Naive thymus-derived CD8-positive, alpha-beta T cell (primary cell): ENCODE measurements at places on chromosomes 5 and 9. TPM values are rescaled to one million over a fixed set of nuclear protein-coding genes. Genes with fewer than 3 reads are reported as not detected.

- no peaks in the 10 kb centered on the region for H3K27me3 ChIP-seq
- DNase-seq, result no peak
- H3K36me3 ChIP-seq, result no peaks in the 10 kb centered on the region
Observed at GRCh38 chr5:89673019-89673418, 736.5 kb downstream of the CETN3 start.

GRCh38 chr5:94045839-94046782 lies 304.7 kb upstream of the POU5F2 start:
- no peak overlapping the region for H3K27ac ChIP-seq
- no peak for DNase-seq
- H3K4me3 ChIP-seq, result no peak overlapping the region
- H3K4me1 ChIP-seq, result peaks cover 2% of the 10 kb centered on the region
- H3K27me3 ChIP-seq, result no peaks in the 10 kb centered on the region
- H3K36me3 ChIP-seq, result peaks cover 69% of the 10 kb centered on the region

DNA sequence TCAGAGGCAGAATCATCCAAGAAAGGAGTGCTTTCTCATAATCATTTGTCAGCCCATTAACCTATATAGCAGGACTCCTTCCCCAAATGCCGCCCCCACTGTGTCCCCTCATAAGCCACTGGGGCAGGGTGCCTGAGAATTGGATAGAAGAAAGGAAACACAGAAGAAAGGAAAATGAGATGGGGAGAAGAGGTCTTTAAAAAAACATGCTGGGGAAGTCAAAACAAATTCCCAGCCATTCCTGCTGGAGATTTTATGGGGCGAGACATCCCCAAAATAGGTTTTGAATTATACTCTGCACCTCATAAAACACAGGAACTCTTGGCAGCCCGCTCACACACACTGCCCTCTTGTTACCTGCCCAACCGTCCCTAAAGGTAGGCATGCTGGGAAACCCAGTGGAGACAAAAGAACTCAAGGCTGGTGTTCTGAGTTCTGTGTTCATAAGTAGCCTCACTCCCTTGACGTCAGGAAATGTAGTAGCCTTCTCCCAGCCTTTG lies 19.7 kb downstream of the ASTN2 start:
- H3K36me3 ChIP-seq, result no peaks in the 10 kb centered on the region
- no peak for DNase-seq
- H3K27ac ChIP-seq, result no peak overlapping the region
- H3K4me3 ChIP-seq, result no peak overlapping the region

DNA sequence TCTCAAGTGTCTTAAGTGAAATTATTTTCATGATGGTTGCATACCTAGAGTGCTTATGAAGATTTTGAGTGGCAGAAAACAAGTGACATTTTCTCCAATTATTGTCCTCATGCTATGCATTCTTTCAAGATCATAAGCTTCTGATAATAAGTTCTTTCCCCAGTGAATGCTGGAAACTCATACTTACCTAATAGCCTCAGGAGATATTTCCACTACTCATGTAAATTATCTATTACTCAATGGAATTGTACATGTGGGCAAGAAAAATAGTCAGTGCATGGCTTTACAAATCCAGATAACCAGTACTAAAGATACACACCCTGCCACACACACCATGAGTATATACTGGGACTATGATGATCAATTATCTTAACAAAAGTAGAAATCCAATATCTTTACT lies 1219.4 kb upstream of the C9orf72 start:
- no peaks in the 10 kb centered on the region for H3K36me3 ChIP-seq
- H3K27me3 ChIP-seq, result no peaks in the 10 kb centered on the region
- H3K27ac ChIP-seq, result no peak overlapping the region

DNA sequence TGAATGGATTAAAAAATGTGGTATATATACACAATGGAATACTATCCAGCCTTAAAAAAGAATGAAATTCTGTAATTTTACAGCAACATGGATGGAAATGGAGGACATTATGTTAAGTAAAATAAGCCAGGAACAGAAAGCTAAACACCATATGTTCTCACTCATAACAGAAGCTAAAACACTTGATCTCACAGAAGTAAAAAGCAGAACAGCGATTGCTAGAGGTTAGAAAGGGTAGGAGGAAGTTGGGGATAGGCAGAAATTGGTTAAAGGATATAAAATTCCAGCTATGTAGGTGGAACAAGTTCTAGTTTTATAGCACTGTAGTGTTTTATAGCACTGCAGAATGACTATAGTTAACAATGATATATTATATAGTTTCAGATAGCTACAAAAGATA lies 15.8 kb downstream of the MARCHF3 start:
- H3K36me3 ChIP-seq, result no peaks in the 10 kb centered on the region
- H3K27ac ChIP-seq, result no peak overlapping the region
- H3K4me3 ChIP-seq, result no peak overlapping the region
- H3K4me1 ChIP-seq, result peaks cover 8% of the 10 kb centered on the region
- DNase-seq, result no peak

- H3K4me3 ChIP-seq, result no peak overlapping the region
- no peaks in the 10 kb centered on the region for H3K4me1 ChIP-seq
- no peak overlapping the region for H3K27ac ChIP-seq
- H3K27me3 ChIP-seq, result peaks cover 7% of the 10 kb centered on the region
Observed at GRCh38 chr5:174706997-174707572, 17.3 kb upstream of the MSX2 start.

- no peaks in the 10 kb centered on the region for H3K4me1 ChIP-seq
- H3K27me3 ChIP-seq, result no peaks in the 10 kb centered on the region
- H3K27ac ChIP-seq, result no peak overlapping the region
Observed at GRCh38 chr9:120177121-120177520, 402.8 kb downstream of the CDK5RAP2 start.

DNA sequence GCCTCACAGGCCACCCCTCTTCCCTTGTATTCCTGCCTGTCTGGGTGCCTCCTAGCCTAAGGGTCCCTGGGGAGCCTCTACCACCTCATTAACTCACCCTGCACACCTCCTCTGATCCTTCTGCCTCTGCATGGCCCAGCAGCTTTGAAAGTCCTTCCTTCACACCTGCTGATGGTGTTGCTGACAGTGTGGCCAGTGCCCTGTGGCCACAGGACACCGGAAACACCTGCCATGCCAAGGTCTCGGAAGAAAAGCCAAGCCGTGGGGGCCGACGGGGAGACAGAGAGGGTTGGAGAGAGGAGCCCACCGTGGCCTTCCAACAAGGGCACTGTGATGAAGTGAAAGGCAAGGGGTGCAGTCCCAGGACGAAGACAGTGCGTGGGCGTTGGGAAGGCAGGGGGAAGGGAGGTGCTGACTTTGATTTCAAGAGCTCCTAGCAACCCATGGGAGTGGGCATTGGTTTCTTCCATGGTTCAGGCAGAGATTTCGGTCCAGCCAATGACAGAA lies 4.1 kb downstream of the BTNL9 start:
- DNase-seq, result no peak
- H3K27me3 ChIP-seq, result peaks cover 4% of the 10 kb centered on the region
- H3K36me3 ChIP-seq, result no peaks in the 10 kb centered on the region
- H3K27ac ChIP-seq, result no peak overlapping the region
- H3K4me1 ChIP-seq, result peaks cover 1% of the 10 kb centered on the region

DNA sequence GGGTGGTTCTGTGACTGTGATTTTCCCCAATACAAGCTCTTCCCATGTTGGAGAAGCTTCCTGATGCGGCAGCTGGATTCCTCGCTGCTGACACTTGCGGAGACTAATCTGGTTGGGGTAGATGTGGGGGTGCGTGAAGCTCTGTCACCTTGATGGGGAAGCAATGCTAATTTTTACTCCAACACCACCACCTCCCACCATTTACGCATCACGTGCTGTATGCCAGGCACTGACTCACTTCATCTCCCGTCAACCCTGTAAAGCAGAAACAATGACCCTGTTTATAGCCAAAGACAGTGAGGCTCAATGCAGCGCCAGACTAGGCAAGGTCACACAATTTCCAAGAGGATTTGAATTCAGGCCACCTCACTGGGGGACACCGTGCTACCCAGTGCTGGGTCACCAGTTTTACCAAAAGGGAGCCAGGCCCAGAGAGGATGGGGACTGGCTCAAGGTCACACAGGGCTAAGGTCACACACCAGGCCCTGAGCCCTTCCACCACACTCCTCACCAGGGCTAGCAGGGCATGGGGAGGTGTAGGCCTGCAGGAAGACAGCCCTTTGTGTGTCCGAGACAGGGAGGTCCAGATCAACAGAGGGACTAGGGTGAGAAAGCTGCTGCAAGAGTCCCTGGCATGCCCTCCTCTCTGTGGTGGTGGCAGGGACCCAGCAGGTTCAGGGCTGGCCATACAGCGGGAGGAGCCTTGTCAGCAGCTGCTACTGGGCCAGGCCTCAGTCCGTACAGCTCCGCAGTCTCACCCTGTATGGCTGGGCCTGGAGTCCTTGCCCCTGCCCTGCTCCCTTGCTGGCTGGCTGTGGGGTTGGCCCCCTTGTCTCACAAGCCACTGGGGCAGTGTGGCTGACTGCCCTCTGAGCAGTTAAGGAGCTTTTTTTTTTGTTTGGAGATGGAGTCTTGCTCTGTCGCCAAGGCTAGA lies 3.3 kb downstream of the STKLD1 start:
- H3K27me3 ChIP-seq, result no peaks in the 10 kb centered on the region
- H3K36me3 ChIP-seq, result peaks cover 3% of the 10 kb centered on the region
- peak overlapping the region; percentile 12 for H3K4me3 ChIP-seq
- no peak for DNase-seq
- no peak overlapping the region for H3K27ac ChIP-seq
- H3K4me1 ChIP-seq, result peaks cover 5% of the 10 kb centered on the region

DNA sequence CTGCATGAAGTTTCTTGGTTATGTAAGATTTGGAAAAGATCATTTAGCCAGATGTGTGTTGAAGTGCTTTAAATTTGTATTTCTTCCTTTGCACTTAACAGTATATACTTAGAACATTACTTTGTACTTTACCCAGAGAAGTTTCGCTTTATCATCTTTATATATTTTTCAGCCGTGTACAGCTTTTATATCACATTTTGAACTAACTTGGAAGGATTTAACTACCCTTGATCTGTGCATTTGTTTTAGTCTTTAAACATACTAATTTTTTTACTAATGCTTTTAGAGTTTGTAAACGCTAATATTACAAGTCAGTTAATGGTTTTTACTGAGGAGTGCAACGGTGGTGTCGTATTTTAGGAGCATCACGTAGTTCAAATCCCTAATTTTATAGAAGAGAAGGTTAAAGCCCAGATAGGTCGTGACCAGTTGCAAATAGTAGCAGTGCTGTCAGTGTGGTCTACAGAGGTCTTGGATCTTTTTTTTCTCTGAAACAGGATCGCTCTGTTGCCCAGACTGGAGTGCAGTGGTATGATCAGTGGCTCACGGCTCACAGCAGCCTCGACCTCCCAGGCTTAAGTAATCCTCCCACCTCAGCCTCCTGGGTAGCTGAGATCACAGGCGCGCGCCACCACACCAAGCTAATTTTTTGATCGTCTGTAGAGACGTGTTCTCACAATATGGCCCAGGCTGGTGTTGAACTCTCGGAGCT lies 2.0 kb downstream of the MATR3 start:
- H3K36me3 ChIP-seq, result no peaks in the 10 kb centered on the region
- peaks cover 31% of the 10 kb centered on the region for H3K4me1 ChIP-seq
- H3K27ac ChIP-seq, result peak overlapping the region; percentile 85
- peak overlapping the region; percentile 98 for H3K4me3 ChIP-seq

DNA sequence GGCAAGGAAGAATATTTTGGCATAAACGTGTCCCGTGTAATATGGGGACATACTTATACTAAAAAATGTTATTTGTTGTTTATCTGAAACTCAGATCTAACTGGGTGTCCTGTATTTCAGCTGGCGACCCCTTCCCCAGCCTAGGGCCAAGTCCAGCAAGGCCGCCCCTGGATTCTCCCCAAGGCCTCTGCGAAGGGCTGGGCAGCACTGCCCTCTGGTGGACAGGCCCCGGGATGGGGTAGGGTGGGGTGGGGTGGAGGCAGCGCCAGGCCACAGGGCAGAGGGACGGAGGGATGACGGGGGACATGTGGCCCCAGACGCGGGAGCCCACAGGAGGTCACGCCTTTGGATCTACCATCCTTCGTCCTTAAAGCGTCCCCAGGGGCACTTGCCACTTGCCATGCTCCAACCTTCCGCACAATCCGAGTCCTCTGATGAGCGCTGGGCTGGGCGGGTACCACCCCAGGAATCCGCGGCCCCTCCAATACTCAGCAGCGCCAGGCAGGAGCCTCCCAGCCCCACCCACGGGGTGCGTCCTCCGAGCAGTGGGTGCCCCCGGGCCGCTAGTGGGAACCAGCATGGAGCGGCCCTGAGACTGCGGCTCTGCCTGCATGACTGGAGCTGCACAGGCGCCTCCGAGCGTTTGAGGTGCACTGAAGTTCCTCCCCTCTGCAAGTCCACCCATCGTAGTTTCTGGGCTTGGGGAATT lies 7.1 kb upstream of the AGPAT2 start:
- H3K4me3 ChIP-seq, result no peak overlapping the region
- H3K27ac ChIP-seq, result no peak overlapping the region
- H3K27me3 ChIP-seq, result no peaks in the 10 kb centered on the region
- no peak for DNase-seq
- no peaks in the 10 kb centered on the region for H3K36me3 ChIP-seq

DNA sequence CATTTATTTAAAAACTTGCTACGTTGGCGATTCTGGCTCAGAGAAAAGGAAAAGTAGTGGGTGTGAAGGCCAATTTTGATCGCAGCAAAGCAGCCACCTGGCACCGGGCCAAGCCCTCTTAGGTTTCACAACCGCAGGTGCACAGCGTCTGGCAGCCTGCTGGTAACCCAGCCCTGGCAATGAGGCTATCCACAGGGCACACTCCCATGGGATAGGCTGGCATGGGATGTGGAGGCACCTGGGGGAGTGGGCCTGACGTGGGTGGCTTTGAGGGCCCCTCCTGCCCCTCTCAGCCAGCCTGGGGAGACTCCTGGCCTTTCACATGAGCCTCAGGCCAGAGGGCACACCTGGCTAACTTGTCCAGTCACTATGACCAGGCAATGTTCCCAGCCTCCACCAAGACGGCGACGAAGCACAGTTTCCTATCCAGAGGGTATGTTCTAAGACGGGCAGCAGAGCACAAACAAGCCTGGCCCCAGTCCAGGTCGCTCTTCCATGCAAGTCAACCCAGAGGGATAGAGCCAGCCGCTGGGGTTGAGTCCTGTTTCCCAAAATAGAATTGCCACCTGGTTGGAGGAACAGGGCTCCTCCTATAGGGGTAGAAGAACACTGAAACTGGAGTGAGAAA lies 19.0 kb downstream of the CMBL start:
- H3K27ac ChIP-seq, result no peak overlapping the region
- peak; percentile 18 for DNase-seq
- H3K27me3 ChIP-seq, result peaks cover 2% of the 10 kb centered on the region

GRCh38 chr5:136275601-136276000 lies 82.6 kb upstream of the SMIM32 start:
- H3K27ac ChIP-seq, result no peak overlapping the region
- no peaks in the 10 kb centered on the region for H3K4me1 ChIP-seq
- H3K36me3 ChIP-seq, result no peaks in the 10 kb centered on the region
- no peak for DNase-seq
- H3K27me3 ChIP-seq, result peaks cover 1% of the 10 kb centered on the region

- no peak for DNase-seq
- H3K36me3 ChIP-seq, result no peaks in the 10 kb centered on the region
- H3K27me3 ChIP-seq, result peaks cover 10% of the 10 kb centered on the region
- H3K4me1 ChIP-seq, result no peaks in the 10 kb centered on the region
Observed at GRCh38 chr5:72144762-72145161, 37.5 kb downstream of the MAP1B start.

GRCh38 chr5:106796081-106796480 lies 874.7 kb downstream of the EFNA5 start:
- no peaks in the 10 kb centered on the region for H3K4me1 ChIP-seq
- H3K4me3 ChIP-seq, result no peak overlapping the region
- DNase-seq, result no peak
- no peak overlapping the region for H3K27ac ChIP-seq
- H3K27me3 ChIP-seq, result no peaks in the 10 kb centered on the region

- H3K4me3 ChIP-seq, result no peak overlapping the region
- no peak for DNase-seq
- peaks cover 3% of the 10 kb centered on the region for H3K27me3 ChIP-seq
- H3K27ac ChIP-seq, result no peak overlapping the region
Observed at GRCh38 chr9:79489261-79490000, 82.3 kb upstream of the TLE4 start.

SMIM33 gene
- 0.13 TPM for total RNA-seq

OR13J1 gene
- total RNA-seq, result not detected
